ENCODE measurements at places on chromosomes 3 and 15. TPM values are rescaled to one million over a fixed set of nuclear protein-coding genes. Genes with fewer than 3 reads are reported as not detected.

- no peak for DNase-seq
These were observed 54.0 kb upstream of the VGLL4 start for GRCh38 chr3:11697701-11698100.

GRCh38 chr3:5788496-5788895 lies 601.0 kb downstream of the EDEM1 start:
- no peak for DNase-seq

DNA sequence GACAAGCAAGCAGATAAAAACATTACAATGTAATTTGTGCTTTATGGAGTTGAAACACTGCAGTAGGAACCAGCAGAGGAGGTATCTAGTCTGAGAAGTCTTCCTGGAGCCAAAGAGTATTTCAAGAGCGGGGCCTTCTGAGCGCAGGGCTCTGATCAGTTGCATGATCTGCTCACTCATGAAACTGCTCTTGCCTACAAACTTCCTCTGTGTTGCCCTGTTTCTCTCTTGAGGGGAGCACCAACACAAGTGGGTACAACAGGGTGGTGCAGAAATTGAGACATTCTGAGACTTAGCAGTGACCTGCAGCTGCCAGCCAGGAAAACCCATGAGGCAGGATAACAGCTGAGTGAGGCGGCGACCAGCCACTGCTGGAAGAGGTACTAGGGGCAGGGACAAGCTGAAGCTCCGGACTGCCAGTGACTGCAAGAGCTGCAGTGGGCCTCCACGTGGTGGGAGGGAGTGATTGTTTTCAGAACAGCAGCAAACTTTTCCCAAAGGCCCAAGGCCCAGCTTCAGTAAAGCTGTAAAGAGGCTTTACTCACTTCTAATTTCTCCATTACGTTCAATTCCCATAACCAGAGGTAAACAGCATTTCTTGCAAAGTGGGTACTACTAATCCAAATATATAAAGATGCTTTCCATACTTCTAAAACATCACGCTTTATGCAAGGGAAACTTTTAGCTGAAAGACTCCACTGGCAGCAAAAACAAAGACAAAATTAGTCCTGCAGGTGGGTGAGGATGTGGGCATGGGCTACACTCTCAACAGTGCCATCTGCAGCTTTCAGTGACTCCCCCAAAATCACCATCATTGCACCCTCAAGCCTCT lies 69.0 kb upstream of the LPP start:
- DNase-seq = no peak

DNA sequence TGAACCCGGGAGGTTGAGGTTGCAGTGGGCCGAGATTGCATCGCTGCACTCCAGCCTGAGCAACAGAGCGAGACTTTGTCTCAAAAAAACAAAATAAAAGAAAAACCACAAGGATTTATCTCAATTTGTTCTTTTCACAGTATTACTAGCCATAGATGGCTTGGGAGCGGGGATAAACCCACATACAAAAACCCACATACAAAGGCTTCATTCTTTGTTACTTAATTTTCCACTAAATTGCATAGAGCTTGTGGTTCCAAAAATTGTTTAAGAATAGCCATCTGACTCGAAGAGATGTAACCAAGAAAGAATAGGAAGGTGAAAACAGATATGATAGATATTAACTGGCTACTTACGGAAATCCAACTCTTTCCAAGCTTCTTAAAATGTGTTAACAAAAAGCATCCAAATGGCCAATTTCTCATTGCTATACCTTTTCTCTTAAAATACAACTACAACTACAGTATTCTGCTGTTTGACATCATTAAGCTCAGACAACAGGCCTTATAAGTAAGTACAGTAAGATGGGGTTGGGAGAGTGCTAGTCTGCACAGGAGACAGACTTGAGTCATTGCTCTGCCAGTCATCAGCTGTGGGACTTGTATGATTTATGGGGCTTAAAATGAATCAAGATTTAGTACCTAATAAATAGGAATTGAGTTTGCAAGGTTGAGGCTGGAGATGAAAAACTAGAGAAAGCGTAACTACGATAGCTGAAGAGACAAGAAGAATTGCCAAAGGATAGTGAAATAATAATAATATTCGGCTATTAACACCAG lies 96.6 kb upstream of the PLXND1 start:
- no peak for DNase-seq

Gene EXD1
- total RNA-seq = 0.09 TPM

- DNase-seq = no peak
These were observed 172.8 kb upstream of the SNTN start for GRCh38 chr3:63479661-63480035.

DNA sequence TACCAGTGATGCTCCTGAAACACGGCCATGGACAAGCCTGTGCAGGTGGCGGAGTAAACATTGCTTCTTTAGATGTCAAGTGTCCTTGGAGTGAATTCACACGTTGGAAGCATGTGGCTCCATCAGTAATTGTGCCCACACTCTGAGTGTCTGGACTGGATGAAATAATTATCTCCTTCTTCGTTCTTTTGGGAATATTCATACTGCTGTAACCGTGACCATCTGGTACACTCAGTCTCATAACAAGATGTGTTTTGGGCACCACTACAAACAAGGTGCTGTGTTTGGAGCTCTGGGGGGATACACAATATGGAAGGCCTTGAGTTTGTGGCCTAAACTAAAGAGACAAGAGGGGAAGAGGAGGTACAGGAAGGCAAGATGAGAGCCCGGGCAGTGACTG lies 165.6 kb downstream of the APBA2 start:
- DNase-seq = no peak

Gene CD96
- 0.36 TPM for total RNA-seq

Gene CCDC39
- total RNA-seq = 0.54 TPM

DNA sequence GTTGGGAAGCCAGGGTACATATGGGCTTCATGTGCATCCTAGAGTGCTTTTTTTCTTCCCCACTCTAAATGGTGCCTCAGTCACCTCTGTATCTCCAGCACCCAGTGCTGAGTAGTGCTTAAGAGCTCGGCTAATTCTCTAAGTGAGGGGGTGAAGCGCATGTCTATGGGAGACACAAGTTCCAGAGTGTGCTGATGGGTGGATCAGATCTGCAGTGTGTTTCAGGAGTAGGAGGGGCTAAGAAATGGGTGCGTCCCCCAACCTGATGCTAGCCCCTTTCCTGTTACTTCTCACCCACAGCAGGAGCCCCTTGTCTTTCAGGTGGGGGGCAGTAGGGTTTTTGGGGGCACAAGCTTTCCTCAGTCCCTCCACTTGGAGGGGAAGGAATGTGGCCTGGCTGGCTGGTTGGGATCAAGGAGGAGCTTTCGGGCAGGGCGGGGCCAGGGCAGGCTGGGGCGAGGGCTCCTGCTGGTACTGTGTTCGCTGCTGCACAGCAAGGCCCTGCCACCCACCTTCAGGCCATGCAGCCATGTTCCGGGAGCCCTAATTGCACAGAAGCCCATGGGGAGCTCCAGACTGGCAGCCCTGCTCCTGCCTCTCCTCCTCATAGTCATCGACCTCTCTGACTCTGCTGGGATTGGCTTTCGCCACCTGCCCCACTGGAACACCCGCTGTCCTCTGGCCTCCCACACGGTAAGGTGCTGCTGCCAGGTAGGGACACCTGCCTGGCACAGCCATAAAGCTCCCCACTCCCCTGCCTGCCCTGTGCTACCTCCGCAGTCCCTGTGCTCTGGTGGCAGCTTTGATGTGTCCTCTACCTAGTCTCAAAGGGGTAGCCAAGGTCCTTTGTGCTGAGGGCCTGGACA lies at the start of gene IL17RE:
Gene IL17RE, plus strand, starts transcription at position 477 of the 866 bp plus-strand sequence. Its CDS starts 85 bp downstream, at position 562.
- peak; percentile 57 for DNase-seq

GRCh38 chr3:61865466-61866152 lies 304.2 kb downstream of the PTPRG start:
- DNase-seq = peak; percentile 44

DNA sequence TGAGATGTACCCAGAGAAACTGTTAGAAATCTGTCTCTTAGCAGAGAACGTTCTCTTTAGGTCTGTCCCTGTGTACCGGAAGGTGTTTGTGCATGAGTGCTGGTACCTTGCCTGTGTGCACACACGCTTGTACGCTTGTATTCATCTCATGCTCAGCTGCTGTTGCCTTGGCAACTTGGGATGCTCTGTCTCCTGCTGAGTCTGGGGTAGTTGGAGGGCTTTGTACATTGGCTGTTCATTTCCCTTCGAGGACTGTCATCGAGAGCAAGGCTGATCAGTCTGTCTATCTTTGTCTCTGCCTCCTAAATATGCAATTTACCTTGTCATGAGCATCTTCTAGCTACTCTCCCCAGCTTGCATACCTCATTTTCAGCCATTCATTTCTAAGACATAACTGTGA lies 147.2 kb downstream of the SLCO3A1 start:
- no peak for DNase-seq

- DNase-seq = no peak
These were observed 175.6 kb downstream of the GHSR start for GRCh38 chr3:172272698-172273097.

Gene NTRK3
- 91.4 TPM for total RNA-seq

DNA sequence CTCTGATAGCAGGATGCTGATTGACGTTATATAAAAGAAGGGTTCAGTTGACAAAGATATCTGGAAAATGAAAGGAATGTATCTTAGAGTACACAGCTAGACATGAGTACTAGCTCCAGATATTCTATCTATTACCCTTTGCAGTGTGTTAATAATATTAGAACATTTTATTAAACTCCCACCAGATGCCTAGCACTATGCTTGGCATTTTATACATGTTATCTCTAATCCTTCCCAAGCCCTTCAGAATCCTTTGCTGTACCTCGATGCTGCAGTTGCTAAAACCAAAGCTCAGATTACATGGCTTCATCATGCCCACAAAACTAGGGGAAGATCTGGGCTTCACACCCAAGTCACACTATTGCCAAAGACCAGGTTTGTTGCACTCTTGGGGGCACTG lies 350.1 kb upstream of the AZI2 start:
- DNase-seq = no peak

Gene LTK
- 0.36 TPM for total RNA-seq

DNA sequence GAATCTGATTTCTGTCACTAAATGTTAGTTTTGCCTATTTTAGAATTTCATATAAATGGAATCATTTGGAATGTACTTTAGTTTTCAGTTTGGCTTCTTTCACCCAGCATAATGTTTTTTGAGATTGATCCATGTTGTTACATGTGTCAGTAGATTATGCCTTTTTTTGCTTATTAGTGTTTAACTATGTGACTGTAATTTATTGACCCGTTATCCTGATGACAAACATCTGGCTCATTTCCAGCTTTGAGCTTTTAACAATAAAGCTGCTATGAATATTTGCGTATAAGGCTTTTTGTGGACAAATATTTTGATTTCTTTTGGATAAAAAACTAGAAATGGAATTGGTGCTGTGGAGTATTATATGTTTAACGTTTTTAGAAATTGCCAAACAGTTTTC lies 254.5 kb upstream of the CFAP20DC start:
- no peak for DNase-seq

DNA sequence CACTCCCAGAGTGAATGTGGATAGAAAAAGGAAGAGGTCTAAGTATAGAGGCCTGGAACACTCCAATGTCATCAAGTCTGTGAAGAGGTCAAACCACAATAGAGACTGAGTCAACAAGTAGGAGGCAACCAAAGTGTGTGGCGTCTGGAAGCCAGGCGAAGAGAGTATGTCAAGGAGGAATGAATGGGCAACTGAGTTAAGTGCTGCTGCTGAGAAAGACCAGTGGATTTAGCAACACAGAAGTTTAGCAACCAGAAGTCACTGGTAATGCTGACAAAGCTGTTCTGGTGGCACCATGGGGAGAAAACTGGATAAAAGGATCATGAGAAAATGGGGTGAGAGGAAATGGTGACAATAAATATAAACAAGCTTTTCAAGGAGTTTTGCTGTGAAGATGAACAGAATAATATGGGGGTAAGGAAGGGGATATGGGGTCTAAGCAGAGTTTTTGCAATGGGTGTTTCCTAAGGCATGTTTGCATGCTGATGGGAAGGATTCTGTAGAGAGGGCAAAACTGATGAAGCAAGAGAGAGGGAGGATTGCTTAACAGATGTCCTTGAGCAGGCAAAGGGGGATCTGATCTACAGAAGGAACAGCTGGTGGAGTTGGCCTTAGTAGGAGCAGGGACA lies 38.4 kb downstream of the PCOLCE2 start:
- DNase-seq = no peak

DNA sequence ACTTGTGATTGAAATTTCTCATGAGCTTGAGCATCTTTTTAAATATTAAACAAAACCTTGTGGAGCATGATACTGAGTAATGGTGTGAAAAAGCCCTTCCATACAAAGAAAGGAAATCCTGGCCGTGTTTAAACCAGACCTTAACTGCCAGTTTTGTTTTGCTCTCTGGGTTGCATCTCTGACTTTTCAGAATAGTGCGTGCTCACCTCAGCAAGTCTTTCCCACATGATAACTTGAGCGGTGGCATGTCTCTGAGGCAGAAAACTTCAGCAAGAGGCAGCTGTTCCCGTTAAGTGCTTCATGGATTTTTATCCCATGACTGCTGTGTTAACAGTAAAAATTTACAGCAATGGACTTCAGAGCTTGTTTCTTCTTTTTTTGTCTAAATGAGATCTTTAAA lies 393.3 kb downstream of the FEZF2 start:
- DNase-seq = no peak

DNA sequence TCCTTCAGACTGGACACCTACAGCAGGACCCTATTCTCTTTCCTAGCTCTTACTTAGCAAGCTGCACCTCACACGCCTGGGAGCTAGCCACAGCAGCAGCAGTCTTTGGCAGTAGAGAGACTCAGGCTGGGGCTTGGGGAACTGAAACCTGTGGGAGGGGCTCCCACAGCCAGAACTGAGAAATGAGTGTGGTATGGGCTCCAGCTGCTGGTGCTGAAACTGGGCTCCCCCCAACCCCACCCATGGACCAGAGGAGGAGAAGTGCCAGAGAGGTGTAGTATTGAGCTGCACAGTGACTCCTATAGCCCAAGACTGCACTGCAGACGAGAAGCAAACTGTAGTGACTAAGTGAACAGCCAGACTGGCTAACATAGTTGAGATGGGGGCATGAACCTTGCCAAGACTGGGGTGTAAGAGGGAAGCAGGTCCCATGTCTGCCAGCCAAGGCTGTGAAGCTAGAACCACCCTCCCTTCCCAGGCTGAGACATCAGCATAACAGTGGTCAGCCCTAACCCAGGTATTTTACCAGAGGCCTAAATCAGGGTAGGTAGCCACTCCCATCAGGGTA lies 62.5 kb downstream of the MYO5A start:
- DNase-seq = no peak

DNA sequence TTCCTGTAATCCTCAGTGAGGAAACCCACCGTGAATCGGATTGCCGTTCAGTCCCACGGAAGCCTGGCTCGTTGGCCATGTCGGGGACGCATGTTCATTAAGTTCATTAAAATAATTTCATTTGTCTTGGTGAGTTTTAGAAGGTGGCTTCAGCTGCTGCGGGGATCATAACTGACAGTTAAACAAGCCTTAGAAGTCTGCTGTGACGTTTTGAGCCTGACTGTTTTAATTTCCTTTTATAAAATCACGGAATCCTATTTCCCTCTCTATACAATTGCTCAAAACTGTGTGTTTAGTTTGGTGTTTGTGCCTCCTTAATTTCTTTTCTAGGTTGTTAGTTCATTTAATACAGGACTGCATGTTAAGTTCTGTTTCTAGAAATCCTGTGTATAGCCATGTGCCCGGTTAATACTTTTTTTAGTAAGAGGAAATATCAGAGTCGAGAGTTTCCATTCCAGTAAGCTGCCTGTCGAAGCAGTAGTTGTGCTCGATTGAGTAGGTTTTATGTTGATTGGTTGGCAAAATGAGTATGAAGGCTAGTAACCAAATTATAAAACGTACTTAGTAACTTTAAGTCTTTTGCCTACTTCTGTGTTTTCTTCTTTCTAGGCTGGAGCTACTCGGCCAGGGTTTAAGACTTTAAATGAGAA lies 705 bp downstream of the NIPA2 start:
- peak; percentile 10 for DNase-seq

GRCh38 chr3:1037631-1038030 lies 55.2 kb upstream of the CNTN6 start:
- DNase-seq = no peak

All from cerebellum (tissue), 4 donors.